NCI-H1930 (cell line): ENCODE measurements at places on chromosomes 6 and 20.

DNA sequence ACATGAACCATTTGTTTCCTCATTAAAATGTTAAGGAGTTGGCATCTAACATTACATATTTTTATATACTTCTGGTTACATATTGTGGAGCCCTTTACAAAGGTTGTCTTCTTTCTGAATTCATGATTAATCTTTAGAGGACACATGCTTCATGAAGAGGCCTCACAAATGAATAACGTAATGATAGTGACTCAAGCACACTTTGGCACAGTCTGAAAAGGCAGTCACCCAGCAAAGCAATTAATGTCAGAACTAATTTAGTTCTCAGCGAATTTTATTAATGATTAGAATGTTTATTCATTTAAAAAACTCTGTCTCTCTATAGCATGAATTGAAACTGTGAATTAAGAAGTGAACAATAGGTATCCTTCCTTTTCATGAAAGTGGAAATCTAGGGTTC, 854.2 kb downstream of the PHF3 start:
- DNase-seq, result no peak

GRCh38 chr20:45307076-45307640, 518 bp downstream of the RBPJL start:
- DNase-seq, result no peak

GRCh38 chr6:26304797-26305640, 60.0 kb upstream of the BTN3A2 start:
- no peak for DNase-seq

- DNase-seq, result no peak
Observed at GRCh38 chr6:157488716-157489118, 107.7 kb downstream of the ZDHHC14 start.

- no peak for DNase-seq
Observed at GRCh38 chr6:169965657-169966311, 214.4 kb downstream of the ERMARD start.
